Fibroblast of skin of right biceps (primary cell): ENCODE measurements at places on chromosomes 2 and 18.

- DNase-seq: no peak
Observed at GRCh38 chr18:31740180-31740579, 20.5 kb downstream of the SLC25A52 start.

DNA sequence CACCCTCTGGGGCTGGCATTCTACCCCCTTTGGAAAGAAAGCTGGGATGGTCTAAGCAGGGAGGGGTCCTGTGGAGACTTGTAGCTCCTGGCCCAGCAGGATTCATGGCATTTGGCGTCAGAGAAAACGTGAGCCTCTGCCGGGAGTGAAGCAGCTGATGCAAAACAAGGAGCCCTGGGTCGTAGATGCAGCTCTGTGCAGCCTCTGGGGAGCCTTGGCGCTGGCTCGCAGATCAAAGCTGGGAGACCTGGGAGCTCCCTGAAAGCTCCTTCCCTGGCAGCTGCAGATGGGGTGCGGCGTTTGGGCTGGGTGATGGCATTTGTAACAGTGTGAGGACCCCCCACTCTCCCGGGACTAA, 148.3 kb downstream of the KLHL29 start:
- no peak for DNase-seq

DNA sequence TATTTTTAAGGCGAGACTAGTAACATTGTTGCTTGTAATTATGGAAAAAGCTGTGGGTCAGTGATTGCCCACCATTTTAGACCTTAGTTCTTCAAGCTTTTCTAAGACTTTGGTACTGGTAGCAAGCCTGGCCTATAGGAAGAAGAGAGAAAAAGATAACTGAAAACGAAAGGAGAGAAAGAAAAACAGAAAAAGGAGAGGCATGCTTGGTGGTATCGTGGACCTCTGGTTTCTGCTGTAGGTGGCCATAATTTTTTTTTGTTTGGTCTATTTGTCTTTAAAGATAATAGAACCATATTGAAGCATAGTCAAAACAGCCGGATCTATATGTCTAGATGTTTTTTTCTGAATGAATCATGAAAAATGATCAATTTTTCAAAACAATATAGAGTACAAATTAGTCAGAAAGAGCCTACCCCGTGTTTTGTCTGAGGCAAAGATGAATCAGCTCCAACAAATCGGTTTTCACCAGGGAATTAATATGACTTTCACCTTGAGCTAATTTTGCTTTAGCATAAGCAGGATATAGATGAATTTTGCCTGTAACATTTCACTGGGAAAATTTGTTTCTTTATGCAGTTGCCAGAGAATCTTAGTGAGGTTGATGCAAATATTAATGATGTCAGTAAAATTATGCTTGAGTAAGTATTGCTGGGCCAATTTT, 45.7 kb downstream of the CCDC85A start:
- no peak for DNase-seq

- DNase-seq: no peak
Observed at GRCh38 chr2:28326881-28327505, 65.7 kb upstream of the FOSL2 start.

- no peak for DNase-seq
Observed at GRCh38 chr18:69883781-69884180, 63.9 kb downstream of the CD226 start.

DNA sequence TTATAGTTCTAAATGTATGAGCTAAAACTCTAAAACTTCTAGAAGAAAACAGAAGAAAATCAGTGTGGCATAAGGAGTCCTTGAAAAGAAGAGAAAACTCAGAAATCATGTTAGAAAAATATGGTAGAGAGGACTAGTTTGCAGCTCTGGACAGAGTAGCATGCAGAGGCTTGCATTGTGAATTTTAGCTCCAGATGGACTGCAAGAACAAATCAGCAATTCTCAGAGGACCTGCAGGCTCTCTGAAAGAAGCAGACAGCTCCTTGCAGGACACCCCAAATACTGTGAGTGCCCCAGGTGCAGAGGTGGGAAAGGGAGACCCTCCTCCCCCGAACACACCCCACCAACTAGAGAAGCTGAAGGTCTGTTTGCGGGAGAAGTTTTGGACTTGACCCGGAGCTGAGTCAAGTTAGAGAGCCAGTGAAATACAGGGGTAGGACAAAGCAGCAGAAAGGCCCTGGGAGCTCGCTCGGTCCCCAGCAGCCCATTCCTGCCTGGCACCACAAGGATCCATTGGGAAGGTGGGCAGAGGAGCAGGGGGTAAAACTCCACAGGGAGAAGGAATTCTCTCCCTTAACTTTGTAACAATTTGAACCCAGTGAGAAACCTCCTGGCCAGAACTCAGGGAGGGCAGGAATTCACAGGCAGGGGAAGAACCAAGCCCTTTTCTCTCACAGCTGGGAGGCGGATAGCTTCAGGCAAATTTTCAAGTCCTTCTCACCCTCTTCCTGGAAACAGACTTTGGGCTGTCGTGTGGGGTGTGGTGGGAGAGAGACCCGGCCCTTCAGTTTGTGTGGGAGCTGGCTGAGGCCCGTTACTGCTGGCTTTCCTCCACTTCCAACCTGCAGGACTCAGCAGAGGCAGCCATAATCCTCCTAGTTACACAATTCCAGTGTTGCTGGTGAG, 216.2 kb upstream of the SLC35G4 start:
- no peak for DNase-seq

DNA sequence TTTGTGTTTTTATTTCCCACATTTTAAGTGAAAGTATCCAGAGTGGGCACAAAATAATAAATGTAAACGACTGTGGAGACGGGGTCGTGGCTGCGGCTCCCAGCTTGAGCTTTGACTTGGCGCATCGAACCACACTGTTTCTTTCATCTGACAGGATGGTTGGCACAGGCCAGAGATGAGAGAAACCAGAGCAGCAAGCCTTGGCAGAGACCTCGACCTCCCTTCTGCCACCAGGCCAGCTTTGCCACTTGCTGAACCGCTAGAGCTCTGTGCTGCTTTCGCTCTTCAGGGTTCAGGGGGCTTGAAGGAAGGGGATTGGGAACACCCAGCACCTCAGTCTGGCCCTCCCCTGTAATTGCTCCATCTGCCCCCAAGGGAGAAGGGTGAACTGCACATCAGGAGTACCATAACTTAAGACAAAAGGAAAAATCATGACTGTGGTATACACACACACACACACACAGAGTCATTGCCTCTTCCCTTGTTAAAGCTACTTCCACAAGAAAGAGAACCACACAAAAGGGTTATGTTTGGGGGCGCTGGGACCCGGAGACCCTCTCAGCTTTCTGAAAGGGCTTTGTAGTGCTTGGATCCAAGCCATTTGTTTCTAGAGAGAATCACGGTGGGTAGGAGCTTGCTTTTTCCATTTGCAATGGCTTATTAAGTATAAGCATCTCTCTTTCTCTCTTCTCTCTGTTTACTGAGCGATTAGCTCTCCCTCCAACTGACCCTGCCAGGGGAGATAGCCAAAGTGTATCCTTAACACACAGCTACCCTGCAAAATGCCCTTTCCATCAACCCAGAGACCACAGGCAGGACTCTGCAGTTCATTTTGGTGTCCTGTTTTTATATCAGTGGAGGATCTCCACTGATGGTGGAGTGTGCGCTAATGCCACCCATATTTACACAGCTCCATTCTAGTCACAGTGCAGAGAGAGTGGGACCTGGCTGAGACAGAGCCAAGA, 23.0 kb downstream of the POU3F3 start:
- no peak for DNase-seq
